ENCODE measurements at places on chromosomes 2 and 18.

GRCh38 chr2:99636144-99637034 is 146.6 kb upstream of the REV1 start:
- no peak for DNase-seq

- no peak for DNase-seq
Observed at GRCh38 chr2:2777213-2777612, 446.1 kb upstream of the MYT1L start.

DNA sequence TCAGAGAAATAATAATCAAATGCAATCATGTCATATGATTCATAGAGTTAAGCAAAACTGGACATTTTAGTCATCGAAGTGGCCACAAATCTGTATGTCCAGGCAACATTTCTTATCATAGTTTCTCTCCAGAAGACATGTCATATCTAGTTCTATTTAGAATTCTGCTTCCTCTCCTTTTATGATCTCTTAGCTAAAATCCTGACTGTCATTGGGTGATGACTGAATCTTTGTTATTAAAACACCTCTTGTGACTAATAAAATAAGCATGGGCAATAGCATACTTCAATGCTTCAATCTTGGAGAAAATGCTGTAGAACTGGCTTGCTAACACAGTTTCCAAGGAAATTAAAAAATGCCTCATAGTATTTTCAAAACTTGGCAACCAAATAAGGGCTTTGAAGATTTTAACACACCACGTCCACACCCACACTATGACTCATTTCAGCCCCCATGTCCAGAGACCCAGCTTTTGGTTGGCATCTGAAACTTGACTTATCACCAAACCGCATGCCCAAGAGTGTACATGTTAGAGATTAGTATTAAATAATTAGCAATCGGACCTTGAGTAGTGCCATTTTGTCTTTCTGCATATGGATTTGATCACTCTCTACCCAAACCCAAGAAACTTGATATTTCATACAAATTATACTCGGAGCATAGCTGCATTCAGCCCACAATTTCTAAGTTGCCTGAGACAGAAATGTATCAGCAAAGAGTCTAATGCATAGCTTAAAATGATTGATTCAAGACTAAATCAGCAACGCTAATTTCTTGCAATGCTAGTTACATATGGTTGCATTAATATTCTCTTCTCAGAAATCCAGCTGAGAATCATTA is 106.5 kb upstream of the ETAA1 start:
- no peak for DNase-seq

DNA sequence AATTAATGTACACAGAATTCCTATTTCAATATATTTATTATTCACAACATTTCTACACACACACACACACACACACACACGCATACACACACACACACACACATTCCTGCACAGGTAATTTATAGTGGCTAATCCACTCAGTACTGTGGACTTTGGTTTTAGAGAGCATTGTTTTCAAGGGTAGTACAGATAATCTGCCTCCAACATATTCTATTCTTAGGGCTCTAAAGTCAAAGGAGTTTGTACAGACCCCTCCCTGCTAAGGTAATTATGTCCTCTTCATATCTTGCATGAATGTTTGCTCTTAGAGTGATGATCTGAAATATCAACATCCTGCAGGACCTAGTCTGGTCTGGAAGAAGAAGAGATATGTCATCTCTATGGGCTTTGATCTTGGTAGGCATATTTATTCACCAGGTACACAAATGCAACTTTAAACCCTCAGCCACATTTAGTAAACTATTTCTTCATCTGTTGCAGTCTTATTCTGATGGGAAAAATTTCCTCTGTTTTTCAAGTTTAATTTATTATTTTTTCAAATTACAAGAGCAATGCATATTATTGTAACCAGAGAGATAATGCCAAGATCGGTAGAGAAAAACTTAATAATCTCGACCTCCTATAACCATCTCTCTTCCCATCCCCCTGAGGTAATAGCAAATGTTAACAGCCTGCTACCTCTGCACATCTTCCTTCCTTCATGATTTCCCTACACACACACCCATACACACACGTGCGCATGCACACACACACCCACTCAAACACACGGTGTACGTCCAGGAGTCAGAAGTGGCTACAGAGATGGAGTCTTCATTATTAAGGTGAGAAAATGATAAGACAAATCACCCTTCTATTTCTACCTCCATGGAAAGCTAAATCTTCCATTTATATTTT is 18.3 kb upstream of the POLE4 start:
- no peak for DNase-seq

- DNase-seq, result no peak
Observed at GRCh38 chr2:96485350-96485749, 19.8 kb downstream of the NEURL3 start.

- DNase-seq, result no peak
Observed at GRCh38 chr2:164898475-164898874, 56.9 kb downstream of the SLC38A11 start.

- no peak for DNase-seq
Observed at GRCh38 chr2:10686176-10686730, 3.5 kb downstream of the NOL10 start.
